Ecto neural progenitor cell (in vitro differentiated cells): ENCODE measurements at places on chromosomes 5 and 9.
A peak's percentile ranks its signal among the peaks of the same experiment; 100 is the strongest.

GRCh38 chr5:140342287-140342686 is 4.1 kb downstream of the HBEGF start:
- no peak for DNase-seq

DNA sequence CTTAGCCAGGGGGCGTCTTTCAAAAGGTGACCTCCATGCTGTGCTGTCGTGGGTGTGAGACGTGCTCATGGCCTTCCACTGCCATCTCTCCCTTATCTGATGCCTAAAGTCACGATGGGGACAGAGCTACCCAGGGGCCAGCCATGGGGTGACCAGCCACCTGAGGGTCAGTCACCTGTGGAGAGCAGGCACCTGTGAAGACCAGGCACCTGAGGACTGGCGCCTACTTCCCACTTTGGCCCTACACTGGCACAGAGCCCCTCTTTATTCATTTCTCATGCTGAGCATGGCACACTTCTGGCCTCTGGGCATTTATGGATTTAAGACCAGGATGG is 6.4 kb upstream of the EXOC3 start:
- DNase-seq, result no peak

GRCh38 chr5:149371296-149371962 is 7.7 kb downstream of the IL17B start:
- DNase-seq, result peak; percentile 73

- no peak for DNase-seq
Observed at GRCh38 chr5:27311544-27311943, 273.2 kb upstream of the CDH9 start.

DNA sequence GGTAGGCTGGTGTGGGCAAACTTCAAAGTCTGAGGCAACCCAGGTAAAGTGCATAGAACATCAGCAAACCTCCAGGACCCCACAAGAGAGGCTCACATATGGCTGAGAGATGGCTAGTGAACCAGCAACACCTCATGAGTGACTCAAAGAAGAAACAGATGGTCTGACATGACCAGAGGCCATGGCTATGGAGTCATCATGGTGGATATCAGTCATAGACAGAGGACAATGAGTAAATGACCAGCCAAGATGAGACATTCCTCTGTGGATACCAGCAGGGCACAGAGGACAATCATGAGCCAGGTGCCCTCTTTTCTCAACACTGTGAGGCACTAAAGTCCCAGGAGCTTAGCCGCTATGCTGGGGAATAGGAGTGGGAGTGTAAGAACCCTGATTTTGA is 180.8 kb downstream of the RASEF start:
- no peak for DNase-seq

DNA sequence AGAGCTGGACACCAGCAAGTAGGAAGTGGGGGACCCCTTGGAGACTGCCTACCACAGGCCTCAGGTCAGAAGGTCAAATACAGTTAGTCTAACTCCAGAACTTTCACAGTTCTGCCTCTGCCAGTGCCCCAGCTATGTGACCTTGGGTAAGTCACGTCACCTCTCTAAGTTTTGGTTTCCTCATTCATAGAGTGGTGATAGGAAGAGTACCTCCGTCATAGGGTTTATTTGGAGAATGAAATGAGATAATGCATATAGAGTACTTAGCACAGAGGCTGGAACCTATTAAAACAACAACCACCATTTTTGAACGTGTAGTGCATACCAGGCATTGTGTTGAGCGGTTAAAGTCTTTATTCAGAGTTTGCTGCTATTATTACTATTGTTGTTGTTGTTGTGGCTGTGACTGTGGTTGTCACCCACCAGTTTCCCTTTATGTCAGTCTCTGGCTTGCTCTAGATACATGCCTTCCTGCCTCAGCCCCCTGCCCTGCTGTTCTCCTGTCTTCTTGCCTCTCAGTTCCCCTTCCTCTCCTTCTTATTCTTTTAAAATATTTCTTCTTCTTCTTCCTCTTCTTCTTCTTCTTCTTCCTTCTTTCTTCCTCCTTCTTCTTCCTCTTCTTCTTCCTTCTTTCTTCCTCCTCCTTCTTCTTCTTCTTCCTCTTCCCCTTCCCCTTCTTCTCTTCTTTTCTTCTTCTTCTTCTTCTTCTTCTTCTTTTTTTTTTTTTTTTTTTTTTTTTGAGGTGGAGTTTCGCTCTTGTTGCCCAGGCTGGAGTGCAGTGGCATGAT is 67.8 kb downstream of the RALGPS1 start:
- no peak for DNase-seq

- peak; percentile 28 for DNase-seq
Observed at GRCh38 chr5:170147051-170147752, 41.5 kb downstream of the FOXI1 start.

DNA sequence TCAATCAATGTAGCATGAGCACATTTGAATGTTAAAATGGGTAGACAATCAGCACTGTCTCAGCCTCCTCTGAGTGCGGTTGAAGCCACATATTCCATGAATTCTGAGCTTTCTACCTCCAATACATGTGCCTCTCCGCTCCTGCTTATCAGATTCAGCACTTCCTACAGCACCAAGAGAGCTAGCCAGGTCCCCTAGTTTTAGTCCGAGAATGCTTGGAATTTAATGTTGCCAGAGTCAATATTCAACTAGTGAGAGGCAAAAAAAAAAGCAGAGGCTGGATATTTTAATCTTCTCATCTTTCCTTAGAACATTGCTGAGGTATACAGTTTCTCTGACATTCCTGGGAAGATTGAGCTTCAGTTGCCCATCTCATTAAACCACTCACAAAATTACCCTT is 1979.1 kb upstream of the CDH9 start:
- DNase-seq, result no peak

- DNase-seq, result no peak
Observed at GRCh38 chr5:176648474-176649194, 1.4 kb downstream of the TSPAN17 start.

DNA sequence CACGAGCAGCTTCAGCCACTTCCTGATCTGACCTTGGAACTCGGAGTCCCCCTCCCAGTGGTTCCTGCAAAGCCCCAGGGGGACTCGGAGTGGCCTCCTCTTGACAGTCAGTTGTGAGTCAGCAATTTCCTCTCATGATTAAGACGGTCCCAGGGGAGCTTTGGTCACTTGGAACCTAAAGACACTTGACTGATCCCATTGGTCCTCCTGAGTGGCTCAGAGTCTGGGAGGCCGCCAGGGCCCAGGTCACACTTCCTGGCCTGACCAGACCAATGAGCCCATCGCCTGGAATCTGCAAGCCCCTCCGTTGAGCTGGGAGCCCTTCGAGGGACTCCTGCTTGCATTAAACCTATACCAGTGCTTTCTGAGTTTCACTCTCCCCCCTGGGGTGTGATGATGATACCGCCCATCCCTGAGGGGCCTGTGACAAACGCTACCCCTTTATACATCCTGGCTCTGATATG is 29.1 kb downstream of the TSPAN17 start:
- no peak for DNase-seq

DNA sequence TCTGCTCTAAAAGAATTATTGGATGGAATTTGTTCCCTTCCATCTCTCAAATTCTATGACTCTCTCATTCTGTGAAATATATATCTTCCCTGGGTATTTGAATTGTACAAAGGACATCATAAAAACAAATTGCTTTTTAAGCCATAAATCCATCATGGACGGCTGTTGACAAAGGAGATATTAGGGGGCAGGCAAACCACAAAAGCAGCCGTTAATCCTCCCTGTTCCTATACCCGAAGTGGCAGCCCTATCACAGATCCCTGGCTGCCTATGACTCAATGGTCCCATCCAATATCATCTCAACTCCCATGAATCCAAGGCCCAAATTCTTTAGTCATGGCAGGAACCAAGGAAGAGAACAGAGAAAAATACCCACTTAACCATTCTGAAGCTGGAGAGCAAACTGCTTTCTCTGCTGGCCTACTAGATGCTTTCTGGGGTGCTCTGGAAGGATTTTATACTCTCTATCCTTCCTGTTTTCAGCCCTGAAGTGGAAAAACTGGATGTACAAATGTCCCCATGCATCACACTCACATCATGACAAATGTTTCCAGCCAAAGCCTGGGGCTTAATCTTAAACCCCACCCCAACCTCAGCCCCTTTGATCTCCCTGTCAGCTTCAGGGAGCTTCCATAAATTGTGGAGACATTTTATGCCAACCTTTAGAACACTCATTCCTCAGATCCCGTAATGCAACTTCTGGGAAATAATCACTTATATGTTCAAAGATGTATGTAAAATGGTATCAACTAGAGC is 59.5 kb downstream of the FAM114A2 start:
- DNase-seq, result no peak

DNA sequence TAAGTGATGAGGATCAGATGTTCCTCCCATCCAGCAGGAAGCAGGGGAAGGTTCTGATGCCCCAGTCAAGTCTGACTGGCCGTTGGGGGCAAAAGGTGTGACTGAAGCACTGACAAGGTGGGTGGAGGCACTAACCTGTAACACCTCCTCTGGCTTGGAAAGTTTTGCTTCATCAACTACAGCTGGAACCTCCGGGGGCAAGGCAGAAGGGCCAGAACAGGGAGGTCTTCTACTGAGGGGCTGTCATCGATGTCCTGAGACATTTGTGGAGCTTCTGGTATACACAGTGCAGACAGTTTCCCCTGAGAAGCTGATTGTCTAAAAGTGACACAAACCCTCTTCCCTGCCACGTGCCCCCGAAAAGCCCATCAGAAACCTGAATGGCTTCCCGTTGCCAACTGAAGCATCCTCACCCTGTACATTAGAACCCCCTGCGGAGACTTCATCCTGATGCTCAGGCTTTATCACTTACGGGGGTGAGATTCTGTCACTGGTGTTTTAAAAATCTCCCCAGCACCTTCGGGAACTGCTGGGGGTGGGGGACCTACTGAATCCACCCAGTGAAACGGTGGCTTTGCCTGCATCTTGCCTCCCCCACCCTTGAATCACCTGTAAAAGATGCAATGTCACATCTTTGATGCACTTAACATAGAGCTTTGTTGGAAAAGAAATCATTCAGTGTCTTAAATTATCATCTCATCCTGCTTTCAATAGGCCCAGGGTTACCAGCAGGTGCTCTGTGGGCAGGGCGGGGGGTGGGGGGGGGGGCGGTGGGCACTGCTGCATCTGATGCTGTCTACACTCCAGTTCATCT is 24.6 kb downstream of the TRAF1 start:
- DNase-seq, result no peak

- no peak for DNase-seq
Observed at GRCh38 chr9:20990867-20991266, 40.6 kb downstream of the HACD4 start.

DNA sequence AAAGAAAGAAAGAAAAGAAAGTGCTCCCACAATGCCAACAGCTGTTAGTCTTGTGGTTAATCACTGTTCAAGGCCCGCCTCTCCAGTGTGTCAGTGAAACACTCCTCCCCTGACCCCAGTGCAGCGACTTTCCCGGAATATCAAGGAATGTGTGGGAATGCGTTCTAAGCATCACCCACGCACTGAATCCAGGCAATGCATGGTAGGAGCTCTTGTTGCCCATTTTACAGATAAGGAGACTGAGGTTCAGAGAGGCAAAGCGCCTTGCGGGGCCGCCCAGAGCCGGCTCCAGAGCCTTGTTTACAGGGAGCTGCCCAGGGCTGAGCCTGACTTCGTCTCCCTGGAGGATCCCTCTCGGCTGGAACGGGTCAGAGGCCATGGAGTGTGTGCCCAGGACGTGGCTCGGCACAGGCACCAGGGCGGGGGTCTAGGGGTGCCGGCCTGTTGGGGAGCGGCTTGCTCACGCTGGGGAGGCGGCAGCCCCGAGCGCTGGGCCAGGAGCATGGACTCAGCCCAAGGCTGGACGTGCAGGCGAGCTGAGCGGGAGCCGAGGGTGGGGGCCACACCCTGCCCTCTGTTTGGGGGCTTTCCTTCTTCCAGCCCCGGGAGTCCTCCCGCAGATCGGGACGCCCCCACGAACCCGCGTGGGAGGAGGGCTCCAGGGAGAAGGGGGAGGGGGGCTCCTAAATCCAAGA is 823 bp downstream of the ST6GALNAC6 start:
- DNase-seq, result peak; percentile 70

DNA sequence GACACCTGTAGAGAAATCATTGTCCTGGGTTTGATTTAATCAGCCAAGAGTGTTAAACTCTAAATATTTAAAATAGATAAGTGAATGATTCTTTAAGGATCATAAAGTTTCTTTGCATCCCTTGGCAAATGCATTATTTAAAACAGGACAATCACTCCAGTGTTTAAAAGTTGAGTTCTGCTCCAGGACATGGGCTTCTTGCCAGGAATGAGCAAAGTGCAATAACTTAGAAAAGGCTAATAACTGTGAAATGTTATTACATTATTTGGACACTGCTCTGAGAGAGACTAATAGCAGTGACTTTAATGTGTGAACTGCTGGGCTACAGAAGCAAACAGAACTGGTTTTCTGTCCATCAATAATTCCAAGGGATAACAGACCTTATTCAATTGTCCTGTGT is 283.3 kb downstream of the GABRB2 start:
- no peak for DNase-seq

- peak; percentile 57 for DNase-seq
Observed at GRCh38 chr5:25544652-25545249, 900.0 kb upstream of the CDH10 start.

DNA sequence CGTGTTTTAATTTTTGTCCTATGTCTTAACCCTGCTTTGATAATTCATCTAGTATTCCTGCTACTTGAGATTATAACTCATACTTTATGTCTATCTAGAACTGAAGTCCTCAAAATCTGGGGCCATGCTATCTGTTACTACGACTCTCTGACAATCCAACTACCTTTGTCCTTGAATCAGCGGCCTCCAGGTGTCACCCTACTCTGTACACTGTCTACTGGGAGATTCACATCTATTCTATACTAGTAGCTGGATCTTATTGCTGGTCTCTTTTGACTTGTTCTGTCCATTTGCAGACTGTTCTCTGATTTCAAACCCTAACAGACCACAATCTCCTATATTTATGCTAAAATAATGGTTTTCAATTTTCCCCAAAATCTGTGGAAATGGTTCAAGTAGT is 225.5 kb upstream of the ELAVL2 start:
- no peak for DNase-seq

DNA sequence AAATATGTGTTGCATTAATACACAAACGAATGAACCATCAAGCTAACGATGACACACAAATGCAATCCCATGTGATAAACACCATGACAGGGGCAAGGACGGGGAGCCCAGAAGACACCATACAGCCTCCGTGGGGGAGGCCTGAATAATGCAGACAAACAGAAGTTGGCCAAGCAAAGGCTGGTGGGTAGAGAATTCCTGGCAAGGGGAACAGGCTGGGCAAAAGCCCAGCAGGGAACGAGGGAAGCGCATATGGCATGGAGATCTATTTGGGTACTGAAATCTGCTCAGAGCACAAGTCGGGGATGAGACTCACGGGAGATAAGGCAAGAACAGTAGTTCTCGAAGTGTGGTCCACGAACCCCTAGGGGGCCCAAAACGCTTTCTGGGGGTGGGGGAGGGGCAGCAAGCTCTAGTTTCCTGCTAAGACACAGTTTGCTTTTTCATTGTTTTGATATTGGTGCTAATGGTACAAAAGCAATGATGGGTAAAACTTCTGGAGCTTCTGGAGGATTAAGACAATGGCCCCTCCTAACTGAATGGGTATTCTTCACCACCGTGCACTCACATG is 42.9 kb upstream of the FBXW11 start:
- DNase-seq, result no peak
